ENCODE measurements at places on chromosomes 5 and 9. TPM values are rescaled to one million over a fixed set of nuclear protein-coding genes. Genes with fewer than 3 reads are reported as not detected.

GRCh38 chr9:36717276-36717675, 144.6 kb downstream of the MELK start:
- DNase-seq, result no peak

DNA sequence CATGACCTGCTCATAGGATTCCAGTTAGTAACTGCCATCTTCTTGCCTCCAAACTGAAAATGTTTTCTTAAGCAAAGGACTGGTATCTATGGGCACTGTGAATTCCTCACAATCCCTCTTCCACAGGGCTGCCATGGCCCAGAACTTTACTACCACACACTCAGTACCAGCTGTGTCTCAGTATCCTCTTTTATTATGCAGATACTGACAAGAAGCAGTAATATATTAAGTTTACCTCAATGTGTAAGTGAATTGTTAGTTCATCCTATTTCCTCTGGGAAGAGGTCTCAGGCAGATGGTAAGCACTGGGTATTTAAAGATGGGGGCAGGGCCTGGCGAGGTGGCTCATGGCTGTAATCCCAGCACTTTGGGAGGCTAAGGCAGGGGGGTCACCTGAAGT, 320.8 kb upstream of the RFX3 start:
- no peak for DNase-seq

- no peak for DNase-seq
Observed at GRCh38 chr5:124764992-124765611, 18.7 kb upstream of the ZNF608 start.

GRCh38 chr9:86968258-86968920, 21.1 kb upstream of the GAS1 start:
- no peak for DNase-seq

GRCh38 chr5:59051951-59052350, 469.1 kb downstream of the RAB3C start:
- DNase-seq, result no peak

Gene NNT
- total RNA-seq, result 87.3 TPM

Gene MED22
- total RNA-seq, result 46.3 TPM

Gene SH2D3C
- total RNA-seq, result 13.9 TPM

Gene PTPRD
- 0.04 TPM for total RNA-seq

Gene PRDM9
- not detected for total RNA-seq

Gene STKLD1
- total RNA-seq, result 0.91 TPM

Gene FOXD4L3
- not detected for total RNA-seq

Gene F12
- 10.3 TPM for total RNA-seq

Gene MYMK
- total RNA-seq, result not detected
